ENCODE measurements at places on chromosomes 5 and 9. TPM values are rescaled to one million over a fixed set of nuclear protein-coding genes. Genes with fewer than 3 reads are reported as not detected.
A peak's percentile ranks its signal among the peaks of the same experiment; 100 is the strongest.

- H3K27me3 ChIP-seq, result peaks cover 5% of the 10 kb centered on the region
- H3K36me3 ChIP-seq, result no peaks in the 10 kb centered on the region
- H3K4me1 ChIP-seq, result no peaks in the 10 kb centered on the region
These were observed 6.2 kb downstream of the PRDM12 start for GRCh38 chr9:130670644-130671043.

DNA sequence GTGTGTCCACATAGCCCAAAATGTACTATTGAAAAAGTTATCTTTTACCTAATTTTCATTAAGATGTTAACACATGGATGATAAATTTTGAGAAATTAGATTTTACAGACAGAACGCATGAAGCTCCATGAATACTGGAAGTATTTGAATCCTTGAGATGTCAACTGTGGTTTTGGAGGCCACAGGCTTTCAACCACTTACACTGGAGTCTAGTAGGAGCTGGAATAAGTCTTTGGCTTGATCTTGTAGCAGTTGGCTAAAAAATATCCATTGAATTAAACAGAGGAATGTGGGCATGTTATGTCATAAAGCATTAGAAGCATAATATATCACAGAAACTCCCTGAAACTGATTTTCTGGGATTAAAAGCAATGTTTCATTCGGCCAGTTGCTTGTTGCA is 52.9 kb downstream of the CAMK4 start:
- H3K4me3 ChIP-seq, result no peak overlapping the region
- DNase-seq, result no peak
- no peak overlapping the region for H3K27ac ChIP-seq
- no peaks in the 10 kb centered on the region for H3K36me3 ChIP-seq
- H3K4me1 ChIP-seq, result no peaks in the 10 kb centered on the region

GRCh38 chr5:59665086-59665831 is 228.3 kb downstream of the PDE4D start:
- H3K27ac ChIP-seq, result no peak overlapping the region
- no peaks in the 10 kb centered on the region for H3K4me1 ChIP-seq
- H3K36me3 ChIP-seq, result no peaks in the 10 kb centered on the region
- no peak overlapping the region for H3K4me3 ChIP-seq
- H3K27me3 ChIP-seq, result no peaks in the 10 kb centered on the region
- DNase-seq, result no peak

GRCh38 chr5:155726267-155726666 is 600.7 kb upstream of the SGCD start:
- peaks cover 6% of the 10 kb centered on the region for H3K4me1 ChIP-seq
- H3K36me3 ChIP-seq, result no peaks in the 10 kb centered on the region
- no peaks in the 10 kb centered on the region for H3K27me3 ChIP-seq
- no peak overlapping the region for H3K4me3 ChIP-seq
- no peak overlapping the region for H3K27ac ChIP-seq

GRCh38 chr5:122963305-122963704 is 73.2 kb downstream of the PPIC start:
- no peak for DNase-seq
- peaks cover 2% of the 10 kb centered on the region for H3K4me1 ChIP-seq
- H3K4me3 ChIP-seq, result no peak overlapping the region
- no peaks in the 10 kb centered on the region for H3K36me3 ChIP-seq
- no peaks in the 10 kb centered on the region for H3K27me3 ChIP-seq

DNA sequence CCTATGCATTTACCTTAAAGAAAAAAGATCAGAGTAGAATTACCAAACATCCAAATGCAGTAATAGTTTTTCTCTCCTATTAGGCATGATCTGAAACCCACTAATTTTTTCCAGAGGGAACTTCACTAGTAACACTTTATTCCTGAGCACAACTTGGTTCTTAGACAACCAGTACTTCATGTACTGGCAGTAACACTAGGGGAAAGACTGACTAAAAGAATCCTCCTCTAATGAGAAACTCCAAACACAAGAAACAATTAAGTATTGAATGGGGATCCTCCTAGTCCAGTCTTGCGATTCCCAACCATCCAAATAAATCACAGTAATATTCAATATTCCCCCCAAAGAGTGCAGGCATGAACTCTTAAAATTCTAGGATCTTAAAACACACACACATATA is 48.9 kb downstream of the ZNF608 start:
- no peak for DNase-seq
- H3K4me3 ChIP-seq, result no peak overlapping the region
- H3K27ac ChIP-seq, result peak overlapping the region; percentile 63
- H3K27me3 ChIP-seq, result no peaks in the 10 kb centered on the region

GRCh38 chr5:17022296-17022695 is 86.2 kb upstream of the MYO10 start:
- no peaks in the 10 kb centered on the region for H3K27me3 ChIP-seq
- DNase-seq, result no peak
- H3K27ac ChIP-seq, result no peak overlapping the region
- H3K4me1 ChIP-seq, result no peaks in the 10 kb centered on the region
- H3K36me3 ChIP-seq, result no peaks in the 10 kb centered on the region
- H3K4me3 ChIP-seq, result no peak overlapping the region

GRCh38 chr9:37905131-37905505 is 1.2 kb upstream of the SLC25A51 start:
- no peak overlapping the region for H3K27ac ChIP-seq
- DNase-seq, result no peak
- H3K36me3 ChIP-seq, result no peaks in the 10 kb centered on the region
- H3K4me1 ChIP-seq, result peaks cover 6% of the 10 kb centered on the region

DNA sequence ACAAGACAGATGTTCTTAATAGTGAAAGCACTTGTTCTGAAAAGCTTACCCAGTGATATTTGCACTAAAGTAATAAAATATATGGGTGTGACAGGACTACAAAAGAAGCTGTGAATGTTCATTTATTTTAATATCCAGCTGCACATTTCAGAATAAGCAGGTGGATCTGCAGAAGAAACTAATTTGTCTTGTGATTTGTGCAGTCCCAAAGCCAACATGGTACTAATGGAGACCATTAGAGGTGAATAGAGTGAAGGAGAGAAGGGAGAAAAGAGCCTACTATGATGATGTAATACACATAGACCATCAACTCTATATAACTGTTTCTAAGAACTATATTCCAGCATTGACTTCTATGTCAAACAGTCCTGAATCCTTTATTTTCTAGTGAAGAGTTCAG is 362.8 kb downstream of the ISL1 start:
- no peak overlapping the region for H3K27ac ChIP-seq
- H3K4me3 ChIP-seq, result no peak overlapping the region
- no peaks in the 10 kb centered on the region for H3K27me3 ChIP-seq
- no peak for DNase-seq

- no peaks in the 10 kb centered on the region for H3K27me3 ChIP-seq
- no peak for DNase-seq
- H3K36me3 ChIP-seq, result no peaks in the 10 kb centered on the region
- no peak overlapping the region for H3K27ac ChIP-seq
- H3K4me3 ChIP-seq, result no peak overlapping the region
These were observed 57.6 kb downstream of the FAM81B start for GRCh38 chr5:95448789-95449188.

DNA sequence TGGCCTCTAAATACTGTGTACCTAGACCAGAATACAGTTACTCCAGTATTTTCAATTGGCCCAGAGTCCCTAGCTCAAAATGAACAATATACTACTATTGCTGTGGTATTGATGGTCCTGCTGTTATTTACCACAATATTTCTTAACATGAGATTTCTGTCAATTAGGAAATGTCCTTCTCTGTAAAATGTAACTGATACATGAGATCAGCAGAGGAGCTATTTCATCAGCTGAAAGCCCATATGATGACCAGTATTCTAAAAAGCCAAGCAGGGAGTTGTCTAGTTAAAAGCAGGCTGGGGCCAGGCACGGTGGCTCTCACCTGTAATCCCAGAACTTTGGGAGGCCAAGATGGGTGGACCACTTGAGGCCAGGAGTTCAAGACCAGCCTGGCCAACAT is 187.7 kb upstream of the PTGER4 start:
- H3K36me3 ChIP-seq, result no peaks in the 10 kb centered on the region
- DNase-seq, result no peak
- no peaks in the 10 kb centered on the region for H3K4me1 ChIP-seq
- H3K4me3 ChIP-seq, result no peak overlapping the region
- H3K27me3 ChIP-seq, result no peaks in the 10 kb centered on the region

GRCh38 chr9:80649001-80649420 is 1040.3 kb downstream of the TLE1 start:
- peak overlapping the region; percentile 52 for H3K27ac ChIP-seq
- H3K4me3 ChIP-seq, result no peak overlapping the region
- H3K27me3 ChIP-seq, result no peaks in the 10 kb centered on the region
- DNase-seq, result peak; percentile 73
- no peaks in the 10 kb centered on the region for H3K36me3 ChIP-seq

- no peak overlapping the region for H3K27ac ChIP-seq
- no peak overlapping the region for H3K4me3 ChIP-seq
- no peaks in the 10 kb centered on the region for H3K4me1 ChIP-seq
- H3K27me3 ChIP-seq, result no peaks in the 10 kb centered on the region
- DNase-seq, result peak; percentile 75
These were observed 10.5 kb downstream of the OR1K1 start for GRCh38 chr9:122810306-122810946.

- no peaks in the 10 kb centered on the region for H3K27me3 ChIP-seq
- H3K4me1 ChIP-seq, result no peaks in the 10 kb centered on the region
- H3K4me3 ChIP-seq, result no peak overlapping the region
- DNase-seq, result no peak
- H3K27ac ChIP-seq, result no peak overlapping the region
- H3K36me3 ChIP-seq, result no peaks in the 10 kb centered on the region
These were observed 51.4 kb downstream of the JMY start for GRCh38 chr5:79287380-79287779.

- no peaks in the 10 kb centered on the region for H3K27me3 ChIP-seq
- DNase-seq, result no peak
- H3K4me3 ChIP-seq, result no peak overlapping the region
These were observed 404.5 kb downstream of the YTHDC2 start for GRCh38 chr5:113917997-113918396.

- no peak for DNase-seq
- H3K4me3 ChIP-seq, result no peak overlapping the region
- H3K36me3 ChIP-seq, result no peaks in the 10 kb centered on the region
- H3K4me1 ChIP-seq, result peaks cover 2% of the 10 kb centered on the region
- H3K27ac ChIP-seq, result no peak overlapping the region
These were observed 12.0 kb downstream of the INIP start for GRCh38 chr9:112705768-112706427.

- no peak overlapping the region for H3K4me3 ChIP-seq
- no peaks in the 10 kb centered on the region for H3K36me3 ChIP-seq
- DNase-seq, result no peak
- H3K27ac ChIP-seq, result no peak overlapping the region
These were observed 39.2 kb upstream of the RAB3C start for GRCh38 chr5:58543723-58544122.

GRCh38 chr5:95543017-95543705 is 11.6 kb downstream of the SKIC3 start:
- no peaks in the 10 kb centered on the region for H3K4me1 ChIP-seq
- H3K27me3 ChIP-seq, result no peaks in the 10 kb centered on the region
- H3K27ac ChIP-seq, result no peak overlapping the region
- no peaks in the 10 kb centered on the region for H3K36me3 ChIP-seq
- DNase-seq, result no peak

GRCh38 chr5:36240779-36241630 is 720 bp downstream of the NADK2 start:
- H3K27me3 ChIP-seq, result no peaks in the 10 kb centered on the region
- peak; percentile 83 for DNase-seq
- peak overlapping the region; percentile 59 for H3K4me3 ChIP-seq
- H3K27ac ChIP-seq, result peak overlapping the region; percentile 88

DNA sequence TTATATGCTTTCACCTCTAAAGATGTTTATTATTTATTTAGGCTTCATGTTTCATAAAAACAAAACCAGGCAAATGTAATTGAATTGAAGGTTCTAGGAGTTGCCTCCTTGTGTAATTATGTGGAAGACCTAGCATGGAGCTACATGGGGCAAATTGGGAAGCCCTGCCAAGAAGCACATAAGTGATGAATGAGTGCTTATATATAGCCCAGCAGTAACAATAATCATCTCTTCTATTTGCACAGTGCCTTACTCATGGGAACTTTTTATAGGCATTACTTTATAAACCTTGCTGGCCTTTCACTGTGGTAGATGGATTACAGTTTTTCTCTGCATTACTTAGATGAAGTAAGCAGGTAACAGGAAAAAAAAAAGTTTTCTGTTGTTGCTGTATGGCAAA is 40.0 kb upstream of the GRAMD2B start:
- no peaks in the 10 kb centered on the region for H3K4me1 ChIP-seq
- no peak for DNase-seq
- no peaks in the 10 kb centered on the region for H3K36me3 ChIP-seq

- H3K36me3 ChIP-seq, result no peaks in the 10 kb centered on the region
- no peak overlapping the region for H3K4me3 ChIP-seq
- no peak overlapping the region for H3K27ac ChIP-seq
- no peaks in the 10 kb centered on the region for H3K27me3 ChIP-seq
- H3K4me1 ChIP-seq, result no peaks in the 10 kb centered on the region
- DNase-seq, result no peak
These were observed 855.2 kb downstream of the MAT2B start for GRCh38 chr5:164360589-164360988.

DNA sequence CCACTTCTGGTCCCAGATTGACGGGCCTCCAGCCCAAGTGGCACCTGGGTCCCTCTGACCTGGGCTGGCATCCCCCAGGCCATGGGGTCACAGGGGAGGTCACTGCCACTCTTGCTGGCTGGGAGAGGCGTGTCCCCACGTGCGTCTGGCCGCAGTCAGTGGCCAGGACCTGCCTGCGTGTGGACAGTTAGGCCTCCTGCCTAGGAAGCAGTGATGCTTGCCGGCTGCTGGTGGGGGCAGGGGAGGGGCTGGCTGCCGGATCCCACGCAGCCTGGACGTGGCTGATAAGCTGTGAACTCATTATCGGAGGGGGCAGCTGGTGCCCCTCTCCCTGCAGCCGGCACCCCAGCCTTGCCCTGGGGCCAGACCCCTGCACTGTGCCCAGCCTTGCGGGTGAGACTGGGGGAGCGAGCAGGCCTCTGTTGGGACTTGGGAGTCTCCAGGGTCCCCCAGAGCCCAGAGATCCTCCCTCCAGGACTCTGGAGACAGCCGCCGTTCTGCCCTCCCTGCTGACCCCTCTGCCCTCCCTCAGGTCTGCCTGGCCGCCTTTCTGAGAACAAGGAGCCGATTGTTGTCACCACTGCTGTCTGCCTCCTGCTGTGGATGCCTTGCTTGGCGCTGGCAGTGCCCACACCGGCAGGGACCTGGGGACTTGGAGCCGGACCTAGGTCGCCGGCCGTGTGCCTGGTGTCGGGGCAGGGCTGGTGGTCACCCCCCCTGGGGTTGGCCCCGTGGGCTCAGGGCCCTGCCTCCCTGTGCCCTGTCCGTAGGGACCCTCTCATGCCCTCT is 12.3 kb downstream of the RXRA start:
- H3K27ac ChIP-seq, result no peak overlapping the region
- H3K27me3 ChIP-seq, result no peaks in the 10 kb centered on the region
- no peaks in the 10 kb centered on the region for H3K36me3 ChIP-seq
- peaks cover 77% of the 10 kb centered on the region for H3K4me1 ChIP-seq
- H3K4me3 ChIP-seq, result peak overlapping the region; percentile 1
- peak; percentile 70 for DNase-seq

- no peaks in the 10 kb centered on the region for H3K27me3 ChIP-seq
- no peak overlapping the region for H3K27ac ChIP-seq
- no peaks in the 10 kb centered on the region for H3K36me3 ChIP-seq
- H3K4me1 ChIP-seq, result peaks cover 1% of the 10 kb centered on the region
- no peak overlapping the region for H3K4me3 ChIP-seq
These were observed 65.1 kb downstream of the GRIA1 start for GRCh38 chr5:153555420-153556114.

Gene LRRC14B
- total RNA-seq, result 0.38 TPM

Gene SLC36A3
- total RNA-seq, result not detected

Gene FGD3
- total RNA-seq, result 3.0 TPM

Gene ORM2
- total RNA-seq, result not detected

Gene PCDHB3
- 3.7 TPM for total RNA-seq

Gene ASS1
- 180 TPM for total RNA-seq

Gene CKMT2
- total RNA-seq, result 28.3 TPM

Gene TGFBR1
- 41.2 TPM for total RNA-seq

Gene INSYN2B
- total RNA-seq, result 0.83 TPM

Gene IFNA21
- total RNA-seq, result not detected

Gene STK32A
- total RNA-seq, result 8.9 TPM

All from ovary (tissue), 10 donors.